ENCODE measurements at places on chromosomes 4 and X.
A peak's percentile ranks its signal among the peaks of the same experiment; 100 is the strongest.

GRCh38 chr4:5052726-5053425 lies 1.6 kb downstream of the STK32B start:
- no peak for DNase-seq

GRCh38 chr4:173370130-173370476 lies 651 bp upstream of the SAP30 start:
- peak; percentile 45 for DNase-seq

- no peak for DNase-seq
Observed at GRCh38 chr4:119932277-119932676, 134.4 kb downstream of the MAD2L1 start.

GRCh38 chr4:158912806-158913205 lies 144.0 kb downstream of the FNIP2 start:
- DNase-seq, result no peak
